ENCODE measurements at places on chromosomes 2 and 18. TPM values are rescaled to one million over a fixed set of nuclear protein-coding genes. Genes with fewer than 3 reads are reported as not detected.

Gene SH2D6
- total RNA-seq: 4.0 TPM

GRCh38 chr2:217870528-217871011 lies 132.2 kb downstream of the TNS1 start:
- DNase-seq: no peak

Gene HRH4
- total RNA-seq: 0.10 TPM

- DNase-seq: no peak
These were observed 933.9 kb downstream of the TRIB2 start for GRCh38 chr2:13650586-13651180.

DNA sequence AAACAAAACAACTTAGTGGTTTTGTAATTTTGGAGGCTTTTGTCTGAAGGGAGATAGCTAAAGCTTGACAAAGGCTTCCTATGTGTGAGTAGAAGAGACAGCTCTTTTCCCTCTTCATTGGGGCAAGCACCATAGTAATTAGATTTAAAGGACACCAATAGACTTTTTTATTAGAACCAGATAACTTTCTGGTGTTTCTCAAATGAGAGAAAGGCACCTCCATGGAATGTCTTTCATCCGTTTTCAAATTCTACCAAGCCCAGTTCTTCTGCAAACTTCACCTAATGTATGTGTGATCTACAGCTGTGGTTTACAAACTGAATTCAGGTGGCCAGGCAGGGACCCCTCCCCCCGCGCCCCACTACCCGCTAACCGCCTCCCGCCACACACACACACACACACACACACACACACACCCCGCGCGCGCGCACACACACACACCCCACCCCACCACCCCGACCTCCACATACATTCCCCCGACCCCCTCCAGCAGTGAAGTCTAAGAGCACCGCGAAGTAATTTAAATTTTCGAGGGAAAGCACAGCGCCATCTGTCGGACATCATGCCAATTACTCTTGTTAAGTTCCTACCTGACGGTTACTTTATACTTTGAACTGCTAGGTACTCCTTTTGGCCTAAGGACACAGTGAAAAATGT lies 31.6 kb upstream of the PPP1R1C start:
- peak; percentile 66 for DNase-seq

Gene CHRNG
- total RNA-seq: not detected

Gene DAPL1
- total RNA-seq: not detected

Gene LCT
- total RNA-seq: 0.29 TPM

All from activated T-cell treated with anti-CD3 and anti-CD28 coated beads, Interleukin-2, amount 50 U/mL, for 72 hours (primary cell).